ENCODE measurements at places on chromosomes 11 and 22. TPM values are rescaled to one million over a fixed set of nuclear protein-coding genes. Genes with fewer than 3 reads are reported as not detected.

DNA sequence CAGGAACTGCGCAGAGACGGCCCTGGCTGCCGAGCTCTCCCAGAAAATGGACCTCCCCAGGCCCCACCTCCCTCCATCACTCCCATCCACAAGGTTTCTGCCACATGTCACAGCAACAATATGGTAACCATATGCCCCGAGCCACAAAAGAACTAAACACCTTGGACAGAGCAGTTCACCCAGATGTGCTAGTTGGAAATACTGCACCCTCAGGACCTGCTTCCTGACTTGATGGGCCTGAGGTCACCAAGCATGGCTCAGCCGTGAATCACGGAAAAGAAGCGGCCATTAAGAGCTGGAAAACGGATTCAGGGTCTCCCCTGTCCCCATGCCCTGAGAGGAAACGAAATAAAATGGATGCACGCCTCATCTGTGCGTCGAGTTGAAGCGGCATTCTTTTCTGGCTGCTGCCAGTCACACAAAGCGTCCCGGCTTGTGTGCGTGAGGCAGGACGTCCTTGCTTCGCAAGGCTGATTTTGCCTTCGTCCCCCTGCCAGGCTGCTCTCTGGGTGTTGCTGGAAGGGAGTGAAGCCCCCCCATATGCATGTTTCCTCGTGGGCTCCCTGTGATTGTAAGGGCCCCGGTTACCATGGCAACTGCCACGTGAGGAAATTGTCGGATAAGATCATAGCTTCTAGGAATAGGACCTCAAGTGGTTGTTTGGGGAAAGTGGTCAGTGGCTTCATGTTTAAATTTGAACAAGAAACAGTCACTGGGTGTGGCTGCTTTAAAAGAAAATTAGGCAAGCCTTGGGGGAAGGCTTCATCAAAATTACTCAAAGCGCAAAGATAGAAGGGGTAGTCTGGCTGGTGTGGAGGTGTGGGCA lies 51.7 kb downstream of the FLI1 start:
- no peak overlapping the region for H3K4me3 ChIP-seq
- no peak for DNase-seq
- peaks cover 8% of the 10 kb centered on the region for H3K36me3 ChIP-seq

DNA sequence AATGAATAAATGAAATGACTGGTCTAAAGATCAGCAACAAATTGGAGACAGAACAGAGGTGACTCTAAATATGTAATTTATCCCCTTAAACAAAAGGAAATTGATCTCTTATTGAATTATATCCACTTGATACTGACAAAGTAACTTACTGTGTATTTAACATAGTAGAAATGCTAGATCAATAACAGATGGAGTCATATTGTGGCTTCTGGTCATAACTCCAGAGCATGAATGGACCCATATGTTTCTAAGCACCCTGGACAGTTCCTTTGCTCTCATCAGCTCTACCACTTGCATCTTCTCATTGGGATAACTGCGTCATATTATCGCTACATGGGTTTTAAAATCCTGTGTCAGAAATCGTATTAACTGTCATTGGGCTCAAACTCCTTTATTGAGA lies 222.3 kb downstream of the ETS1 start:
- peaks cover 6% of the 10 kb centered on the region for H3K4me1 ChIP-seq
- H3K27ac ChIP-seq = no peak overlapping the region
- H3K4me3 ChIP-seq = no peak overlapping the region

- no peak overlapping the region for H3K4me3 ChIP-seq
- no peak overlapping the region for H3K27ac ChIP-seq
- peaks cover 63% of the 10 kb centered on the region for H3K4me1 ChIP-seq
- no peaks in the 10 kb centered on the region for H3K36me3 ChIP-seq
- no peaks in the 10 kb centered on the region for H3K27me3 ChIP-seq
- DNase-seq = no peak
Observed at GRCh38 chr22:40051322-40051721, 56.6 kb downstream of the FAM83F start.

OR2AG2 gene
- not detected for total RNA-seq

MFRP gene
- total RNA-seq = not detected

PANX3 gene
- not detected for total RNA-seq

Data from left ventricle myocardium inferior (tissue), 1 donor.